ENCODE measurements at places on chromosomes 2 and 18. TPM values are rescaled to one million over a fixed set of nuclear protein-coding genes. Genes with fewer than 3 reads are reported as not detected.

PDE11A gene
- 2.3 TPM for total RNA-seq

CD8A gene
- total RNA-seq, result 0.07 TPM

G6PC2 gene
- 0.95 TPM for total RNA-seq

GALNT5 gene
- total RNA-seq, result not detected

- no peak for DNase-seq
Measured at GRCh38 chr2:96866586-96866985, 3.3 kb downstream of the SEMA4C start.

All from uterus (tissue), 4 donors.